Ammon's horn (tissue), 1 donor: ENCODE measurements at places on chromosomes 16 and 17.

- no peak for DNase-seq
Observed at GRCh38 chr17:237406-237955, 56.0 kb upstream of the DOC2B start.

- no peak for DNase-seq
Observed at GRCh38 chr17:74842146-74842598, 17.5 kb downstream of the GRIN2C start.

DNA sequence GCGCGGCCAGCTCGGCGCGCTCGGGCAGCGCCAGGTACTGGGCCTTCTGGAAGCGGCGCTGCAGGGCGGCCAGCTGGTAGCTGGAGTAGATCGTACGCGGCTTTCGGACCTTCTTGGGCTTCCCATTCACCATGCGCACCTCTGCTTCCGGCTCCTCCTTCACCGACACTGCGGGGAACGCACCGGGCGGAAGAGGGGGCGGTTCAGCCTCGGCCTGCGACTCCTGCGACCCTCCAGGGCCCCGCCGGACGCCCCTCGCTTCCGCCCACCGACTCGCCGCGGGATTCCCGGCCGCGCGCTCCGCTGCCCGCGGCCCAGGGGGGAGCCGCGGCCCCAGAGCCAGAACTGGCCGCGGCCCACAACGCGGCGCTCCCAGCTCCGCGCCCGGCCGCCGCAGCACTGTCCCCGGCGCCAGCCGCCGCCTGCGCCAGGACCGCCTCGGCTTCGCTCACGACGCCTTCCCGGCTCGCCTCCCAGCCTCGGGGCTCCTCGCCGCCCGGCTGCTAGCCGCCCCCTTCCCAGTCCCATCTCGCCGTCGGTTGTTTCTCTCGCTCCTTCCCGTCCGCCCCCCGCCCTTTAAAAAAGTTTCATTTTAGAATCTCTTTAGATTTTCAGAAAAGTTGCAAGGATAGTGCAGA, 1.5 kb downstream of the DLX3 start:
- DNase-seq = no peak

DNA sequence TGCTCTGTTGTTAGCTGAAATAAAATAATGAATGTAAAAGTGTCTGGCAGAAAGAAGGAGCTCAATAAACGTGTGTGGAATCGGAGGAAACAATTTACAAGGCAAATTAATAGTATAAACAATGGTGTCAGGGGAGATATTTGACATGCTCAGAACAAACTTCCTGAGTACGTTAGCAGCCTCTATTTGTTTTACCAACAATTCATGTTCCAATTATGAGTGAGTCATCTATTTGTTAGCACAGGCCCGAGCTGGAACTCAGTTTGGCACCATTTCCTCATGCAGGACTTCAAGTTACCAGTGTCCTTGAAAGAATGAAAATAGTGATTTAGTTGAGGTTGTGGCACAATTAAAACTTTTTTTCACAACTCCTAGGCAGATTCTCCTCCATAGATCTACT, 9.1 kb downstream of the ASIC2 start:
- DNase-seq = no peak

GRCh38 chr17:16511593-16511992, 19.6 kb upstream of the LRRC75A start:
- DNase-seq = no peak

DNA sequence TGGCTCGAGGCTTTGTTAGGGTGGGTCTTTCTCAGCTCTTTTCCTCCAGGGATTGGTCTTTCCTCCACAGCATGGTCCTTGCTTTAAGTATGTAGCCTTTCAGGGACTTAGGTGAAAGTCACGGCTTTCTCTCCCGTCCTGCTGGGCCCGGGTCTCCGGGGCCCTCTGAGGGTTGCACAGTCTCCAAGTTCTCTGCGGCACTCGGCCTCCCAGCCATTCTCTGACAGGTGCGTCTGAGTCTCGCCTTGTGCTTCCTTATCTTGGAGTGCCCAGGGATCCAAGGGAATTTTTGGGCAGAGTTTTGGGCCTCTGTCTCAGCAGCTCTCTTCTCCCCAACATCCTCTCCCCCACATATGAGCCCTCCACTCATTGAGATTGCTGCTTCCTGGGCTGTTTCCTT, 36.6 kb downstream of the ZNF750 start:
- no peak for DNase-seq

GRCh38 chr17:48024149-48025039, 13.2 kb downstream of the COPZ2 start:
- peak; percentile 54 for DNase-seq

GRCh38 chr17:17569691-17570090, 21.8 kb downstream of the PEMT start:
- no peak for DNase-seq

GRCh38 chr16:80693553-80693952, 110.8 kb downstream of the CDYL2 start:
- no peak for DNase-seq

- peak; percentile 93 for DNase-seq
Observed at GRCh38 chr17:81153340-81153803, 11.9 kb upstream of the PVALEF start.

DNA sequence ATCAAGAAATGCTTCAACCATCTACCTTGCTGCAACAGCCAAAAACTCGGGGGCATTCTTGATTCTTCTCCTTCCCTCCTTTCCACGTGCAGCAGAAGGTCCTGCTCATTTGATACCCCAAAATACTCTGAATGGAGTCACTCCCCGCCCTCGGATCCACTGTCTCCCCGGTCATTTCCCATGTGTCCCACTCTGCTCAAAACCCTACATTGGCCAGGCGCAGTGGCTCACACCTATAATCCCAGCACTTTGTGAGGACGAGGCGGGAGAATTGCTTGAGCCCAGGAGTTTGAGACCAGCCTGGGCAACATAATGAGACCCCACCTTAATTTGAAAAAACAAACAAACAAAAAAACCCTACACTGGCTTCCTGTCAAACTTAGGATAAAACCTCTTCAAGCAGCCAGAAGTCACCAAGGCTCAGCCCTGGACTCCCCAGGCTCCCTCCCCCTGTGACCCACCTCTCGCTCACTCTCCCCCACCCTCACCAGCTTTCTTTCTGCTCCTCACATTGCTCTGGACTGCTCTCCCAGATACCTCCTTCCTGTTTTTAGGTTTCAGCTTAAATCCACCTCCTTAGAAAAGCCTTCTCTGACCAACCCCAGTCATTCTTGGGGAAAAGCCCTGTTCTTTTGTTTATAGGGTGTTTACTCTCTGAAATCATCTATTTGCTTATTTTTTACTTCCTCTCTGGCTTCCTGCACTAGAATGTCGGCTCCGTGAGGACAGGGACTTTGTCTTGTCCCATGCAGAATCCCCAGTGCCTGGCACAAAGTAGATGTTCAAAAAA, 2.8 kb downstream of the SLC13A2 start:
- no peak for DNase-seq

DNA sequence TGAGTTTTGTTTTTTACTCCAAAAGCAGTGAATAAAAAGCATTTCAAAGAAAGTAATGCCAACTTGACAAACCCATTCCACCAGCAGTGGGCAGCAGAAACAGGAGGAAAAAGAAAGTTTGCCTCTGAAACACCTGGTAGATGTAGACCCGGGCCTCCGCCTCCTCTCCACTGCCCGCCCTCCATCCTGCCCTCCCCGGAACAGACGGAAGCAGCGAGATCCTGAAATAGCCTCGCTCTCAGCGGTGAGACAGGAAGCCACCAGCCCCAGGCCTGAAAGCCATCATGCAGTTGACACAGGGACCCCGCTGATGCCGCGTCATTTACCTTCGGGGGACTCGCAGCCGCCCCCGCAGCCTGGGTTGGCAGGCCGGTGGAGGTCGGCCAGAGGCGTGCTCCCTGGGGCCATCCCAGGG, 67.8 kb downstream of the C16orf78 start:
- peak; percentile 10 for DNase-seq

- no peak for DNase-seq
Observed at GRCh38 chr17:82600731-82601446, 47.4 kb downstream of the WDR45B start.

DNA sequence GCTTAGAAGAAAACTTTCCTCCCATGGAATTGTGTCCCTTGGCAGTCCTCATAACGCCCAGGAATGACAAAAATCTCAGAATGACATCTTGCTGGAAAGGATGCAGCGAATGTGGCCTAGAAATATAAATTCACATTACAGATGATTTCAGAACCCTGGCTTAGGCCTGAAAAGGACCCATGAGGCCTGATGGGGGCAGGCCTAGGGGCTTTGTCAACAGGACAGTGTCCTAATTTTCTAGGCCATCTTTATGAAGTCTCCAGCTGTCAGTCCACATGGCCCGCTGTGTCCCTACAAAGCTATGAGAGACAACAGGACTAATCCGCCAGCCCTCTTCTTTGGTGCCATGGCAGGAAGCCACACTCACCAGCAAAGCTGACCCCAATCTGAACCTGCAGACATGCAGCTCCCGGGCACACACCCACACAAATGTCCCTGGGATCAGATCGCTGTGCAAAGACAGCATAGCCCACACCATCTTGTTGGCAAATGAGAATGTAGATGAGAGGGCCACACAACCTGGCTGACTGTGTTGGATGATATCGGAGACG, 40.4 kb upstream of the DNAH17 start:
- DNase-seq = no peak

- no peak for DNase-seq
Observed at GRCh38 chr17:21174713-21175112, 39.2 kb downstream of the TMEM11 start.

GRCh38 chr16:17302214-17302613, 168.5 kb downstream of the XYLT1 start:
- no peak for DNase-seq

DNA sequence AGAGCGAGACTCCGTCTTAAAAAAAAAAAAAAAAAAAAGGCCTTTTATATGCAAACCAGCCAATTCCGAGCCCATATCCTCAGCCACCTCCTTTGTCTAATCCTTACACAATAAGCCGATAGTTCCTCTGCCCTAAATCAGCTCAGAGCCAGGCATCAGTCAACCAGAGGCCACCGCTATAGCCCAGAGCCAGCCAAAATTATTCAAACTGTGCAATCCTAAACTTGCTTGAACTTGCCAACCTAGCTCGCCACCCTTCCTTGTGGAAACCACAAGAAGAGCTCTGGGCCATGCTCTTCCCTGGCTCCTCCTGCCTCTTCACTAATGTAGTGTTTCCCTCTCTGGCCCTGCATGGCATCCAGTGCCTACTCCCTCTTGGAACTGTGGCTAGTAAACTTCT, 17.7 kb downstream of the ITGAL start:
- DNase-seq = no peak
